AG09319 (cell line): ENCODE measurements at places on chromosomes 1 and 21.

- no peak for DNase-seq
Measured at GRCh38 chr1:182897696-182898095, 55.3 kb downstream of the SHCBP1L start.

DNA sequence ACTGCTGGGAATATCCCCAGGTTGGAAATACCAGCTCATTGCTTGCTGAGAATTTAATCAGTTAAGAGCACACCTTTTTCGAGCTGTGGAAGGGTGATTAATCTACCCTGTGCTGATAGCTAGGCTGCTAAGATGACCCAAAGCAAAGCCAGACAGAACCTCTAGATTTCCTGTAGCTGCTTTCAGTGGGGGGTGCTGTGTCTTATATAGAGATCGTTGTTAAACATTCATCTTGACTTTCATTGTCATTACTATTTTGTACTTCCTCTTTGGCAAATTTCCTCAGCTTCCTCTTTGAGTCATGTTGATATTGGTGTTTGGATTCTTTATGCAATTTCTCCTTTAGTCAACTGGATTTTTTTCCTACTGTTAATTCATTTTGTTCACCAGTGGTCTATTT, 155.3 kb downstream of the DISC1 start:
- DNase-seq: no peak

GRCh38 chr1:212587016-212587887, 21.3 kb upstream of the ATF3 start:
- DNase-seq: no peak

GRCh38 chr1:91645031-91645430, 144.4 kb downstream of the CDC7 start:
- no peak for DNase-seq

DNA sequence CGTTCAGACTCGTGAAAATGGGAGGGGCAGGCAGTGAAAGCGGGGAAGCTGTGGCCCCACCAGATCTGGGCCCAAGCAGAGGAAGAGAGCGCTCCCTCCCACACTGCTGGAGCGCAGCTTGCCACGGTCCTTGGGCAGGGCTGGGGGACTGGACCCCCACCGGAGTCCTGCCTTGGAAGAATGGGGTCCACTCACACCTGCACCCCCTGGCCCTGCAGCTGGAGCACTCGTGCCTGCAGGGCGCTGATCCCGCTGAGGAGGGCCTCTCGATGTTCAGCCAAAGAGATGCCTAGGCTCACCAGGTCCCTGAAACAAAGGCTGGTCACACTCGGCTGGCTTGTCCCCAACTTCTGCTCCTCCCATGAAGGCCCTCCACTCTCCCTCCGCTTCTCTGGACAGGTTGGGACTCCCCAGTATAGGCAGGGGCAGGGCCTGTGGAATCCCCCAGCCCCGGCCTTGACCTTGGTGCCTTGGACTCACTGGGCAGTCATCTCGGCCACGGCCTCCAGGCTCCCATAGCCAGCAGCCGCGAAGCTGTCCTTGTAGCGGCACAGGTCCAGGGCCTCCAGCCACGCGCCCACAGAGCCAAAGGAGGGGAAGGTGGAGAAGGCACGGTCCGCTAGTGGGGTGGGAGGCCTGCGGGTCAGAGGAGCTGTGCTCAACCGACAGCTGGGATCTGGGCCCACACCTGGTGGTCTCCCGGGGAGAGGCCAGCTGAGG, 26.0 kb downstream of the CDCA8 start:
- DNase-seq: no peak

DNA sequence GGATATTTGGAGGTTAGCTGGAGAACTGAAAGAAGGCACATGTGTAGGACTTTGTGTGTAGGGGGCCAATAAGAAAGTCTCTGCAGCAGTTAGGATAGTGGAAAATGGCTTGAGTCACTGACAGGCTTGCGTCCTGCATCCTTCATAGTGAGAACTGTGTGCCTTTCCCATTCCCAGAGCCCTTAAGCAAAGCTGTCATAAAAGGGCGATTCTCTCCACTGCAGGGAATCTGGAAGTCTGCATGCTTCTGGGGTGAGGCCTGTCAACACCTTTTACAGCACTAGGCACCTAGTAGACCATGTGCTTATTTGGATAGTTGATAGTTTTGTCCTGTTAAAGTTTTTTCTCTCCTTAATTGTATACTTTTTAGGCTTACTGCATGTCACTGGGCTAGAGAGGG, 39.4 kb upstream of the MACF1 start:
- DNase-seq: no peak

GRCh38 chr1:118984722-118985639, 3.2 kb downstream of the TBX15 start:
- no peak for DNase-seq

DNA sequence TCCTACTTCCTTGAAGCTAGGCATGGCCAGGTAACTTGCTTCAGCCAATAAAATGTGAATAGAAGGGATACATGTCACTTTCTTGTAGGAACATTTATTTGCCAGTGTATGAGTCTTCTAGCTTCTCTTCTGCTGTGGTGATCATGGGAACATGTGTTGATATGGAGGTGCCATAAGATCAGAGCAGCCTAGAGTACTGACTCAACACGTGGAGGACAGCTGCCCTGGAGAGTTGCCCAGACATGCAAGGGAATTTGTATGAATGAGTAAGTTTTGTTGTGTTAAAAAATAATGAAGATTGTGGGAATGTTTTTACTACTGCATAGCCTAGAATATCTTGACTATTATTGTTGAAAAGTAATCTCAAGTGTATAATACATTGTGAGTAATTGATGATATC, 502.3 kb downstream of the NUF2 start:
- peak; percentile 83 for DNase-seq

DNA sequence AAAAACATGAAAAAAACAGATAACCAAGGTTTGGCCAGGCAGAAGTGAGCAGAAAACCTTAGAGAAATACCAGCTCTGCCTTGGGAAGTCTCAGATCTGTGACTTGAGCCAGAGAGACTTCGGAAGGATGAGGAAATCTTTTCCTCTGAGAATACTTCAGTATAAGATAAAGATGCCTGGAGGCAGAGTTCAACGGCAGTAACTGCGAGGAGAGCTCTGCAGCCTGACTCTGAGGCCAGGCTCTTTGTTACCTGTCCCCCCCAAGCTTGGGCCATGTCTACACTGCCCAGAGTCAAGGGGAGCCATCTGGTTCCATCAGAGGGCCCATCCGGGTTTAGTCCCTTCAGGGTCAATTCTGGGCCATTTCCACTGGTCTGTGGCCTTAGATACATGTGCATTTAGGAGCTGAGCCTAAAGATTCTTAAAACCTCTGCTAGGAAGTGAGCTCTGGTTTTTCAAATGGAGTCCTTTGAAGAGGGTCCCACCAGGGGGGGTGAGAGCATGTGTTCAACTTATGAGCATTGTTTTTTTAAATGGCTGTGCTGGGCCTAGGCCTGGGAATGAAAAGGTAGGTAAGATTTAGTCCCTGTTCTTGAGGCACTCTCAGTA, 8.7 kb downstream of the KIRREL1 start:
- no peak for DNase-seq

GRCh38 chr1:36239941-36240637, 15.8 kb downstream of the THRAP3 start:
- no peak for DNase-seq

DNA sequence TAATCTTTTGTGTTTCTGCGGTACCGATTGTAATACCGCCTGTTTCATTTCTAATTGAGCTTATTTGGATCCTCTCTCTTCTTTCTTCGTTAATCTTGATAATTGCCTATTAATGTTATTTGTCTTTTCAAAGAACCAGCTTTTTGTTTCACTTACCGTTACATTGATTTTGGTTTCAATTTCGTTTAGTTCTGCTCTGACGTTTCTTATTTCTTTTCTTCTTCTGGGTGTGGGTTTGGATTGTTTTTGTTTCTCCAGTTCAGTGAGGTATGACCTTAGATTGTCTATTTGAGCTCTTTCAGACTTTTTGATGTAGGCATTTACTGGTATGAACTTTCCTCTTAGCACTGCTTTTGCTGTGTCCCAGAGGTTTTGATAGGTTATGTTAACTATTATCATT, 9.4 kb downstream of the OR2M2 start:
- DNase-seq: no peak

DNA sequence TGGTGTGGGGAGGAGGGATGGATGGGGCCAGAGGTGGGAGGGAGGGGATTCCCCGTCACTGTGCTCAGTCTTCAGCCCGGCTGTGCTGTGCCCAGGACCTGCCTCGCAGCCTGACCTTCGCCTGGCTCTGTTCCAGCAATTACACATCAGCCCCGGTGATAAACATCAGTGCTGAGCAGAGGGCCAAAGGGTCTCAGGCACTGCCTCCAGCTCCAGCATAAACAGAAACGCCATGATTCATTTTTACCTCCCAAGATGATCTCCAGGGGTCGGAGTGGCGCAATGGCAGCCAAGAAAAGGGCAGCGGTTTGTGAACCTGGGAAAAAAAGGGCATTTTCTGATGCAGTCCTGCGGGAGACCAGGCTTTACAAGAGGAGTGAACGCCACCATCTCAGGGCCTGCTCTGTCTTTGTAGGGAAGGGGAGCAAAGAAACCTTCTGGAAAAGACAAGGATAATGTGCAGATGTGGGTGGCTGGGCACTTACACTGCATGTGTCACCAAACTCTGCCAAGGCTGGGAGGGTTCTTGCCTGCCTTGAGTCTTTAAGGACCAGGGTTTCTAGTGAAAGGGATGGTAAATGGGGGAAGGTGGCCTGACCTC, 28.1 kb downstream of the SHISA4 start:
- peak; percentile 67 for DNase-seq

DNA sequence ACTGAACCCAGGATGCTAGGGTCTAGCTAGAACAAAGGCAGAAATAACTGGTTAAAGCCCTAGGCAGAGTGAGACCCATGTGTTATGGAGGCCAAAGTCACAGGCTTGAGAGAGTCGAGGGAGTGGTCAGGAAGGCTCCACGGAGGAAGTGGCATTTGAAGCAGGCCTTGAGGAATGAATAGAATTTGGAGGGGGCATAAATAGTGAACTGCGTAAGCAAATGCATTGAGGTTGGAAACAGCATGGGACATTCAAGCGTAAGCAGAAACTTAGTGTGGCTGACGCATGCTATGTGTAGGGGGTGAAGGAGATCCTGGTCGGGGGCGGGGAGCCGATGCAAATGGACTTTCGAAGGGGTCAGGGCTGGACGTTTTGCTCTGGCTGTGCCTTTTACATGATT, 11.5 kb downstream of the AZIN2 start:
- no peak for DNase-seq

GRCh38 chr1:30765556-30766434, 8.2 kb upstream of the LAPTM5 start:
- no peak for DNase-seq

- no peak for DNase-seq
Measured at GRCh38 chr1:25513666-25514065, 29.7 kb upstream of the LDLRAP1 start.

GRCh38 chr1:247357052-247357780, 25.5 kb upstream of the ZNF496 start:
- DNase-seq: no peak

DNA sequence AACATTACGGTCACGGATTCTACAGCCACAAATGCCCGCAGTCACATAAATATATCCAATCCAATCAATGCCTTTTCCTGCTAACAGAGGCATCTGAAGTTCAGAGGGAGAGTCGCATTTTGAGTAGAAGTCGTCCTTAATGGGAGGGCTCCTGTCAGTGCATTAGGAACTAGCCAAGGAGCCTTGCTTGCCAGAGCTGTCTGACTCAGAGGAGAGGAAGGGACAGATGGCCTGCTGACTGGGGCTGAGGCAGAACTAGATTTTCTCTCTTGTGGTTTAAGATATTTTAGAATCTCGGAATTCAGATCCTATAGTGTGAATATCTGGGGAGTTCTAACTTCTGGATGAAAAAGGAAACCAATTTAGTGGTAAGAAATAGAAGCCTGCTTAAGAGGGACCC, 10.6 kb downstream of the XKR8 start:
- DNase-seq: no peak

DNA sequence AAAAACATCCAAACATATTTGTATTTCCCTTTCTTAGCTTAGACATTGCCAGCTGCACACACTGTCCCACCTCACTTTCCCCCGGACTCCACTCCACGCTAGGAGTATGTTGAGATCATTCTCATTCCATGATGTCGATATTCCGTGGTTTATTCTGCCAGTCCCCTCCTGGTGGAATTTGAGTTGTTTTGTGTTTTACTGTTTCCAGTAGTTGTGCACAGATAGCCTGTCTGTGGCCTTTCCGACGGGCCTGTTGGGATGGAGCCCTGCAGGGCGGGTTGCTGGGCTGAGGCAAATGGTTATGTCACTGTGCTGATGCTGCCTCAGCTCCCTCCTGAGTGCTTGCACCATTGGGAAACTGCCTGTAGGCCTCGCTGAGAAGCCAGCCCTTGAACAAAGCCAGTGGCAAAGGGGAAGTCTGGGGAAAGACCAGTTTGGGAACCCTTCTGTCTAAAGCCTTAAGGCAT, 12.8 kb downstream of the TRAPPC10 start:
- DNase-seq: peak; percentile 25

DNA sequence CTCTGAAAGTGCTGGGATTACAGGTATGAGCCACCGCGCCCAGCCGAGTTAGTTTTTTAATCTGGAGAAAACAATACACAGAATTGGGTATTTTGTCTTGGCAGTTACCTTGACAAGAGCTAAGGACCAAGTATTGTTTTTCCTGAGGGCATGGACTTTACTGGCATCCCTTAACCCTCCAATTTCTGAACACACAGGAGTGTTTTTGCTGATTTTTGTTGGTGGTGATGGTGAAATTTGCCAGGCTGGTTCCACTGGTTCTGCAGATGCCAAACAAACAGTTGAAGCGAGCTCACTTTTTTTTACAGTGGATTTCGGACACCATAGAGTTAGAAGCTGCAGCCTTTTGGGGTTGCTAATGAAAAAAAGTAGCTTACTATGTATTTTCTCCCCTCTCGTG, 37.2 kb upstream of the SH3D21 start:
- DNase-seq: no peak

- no peak for DNase-seq
Measured at GRCh38 chr1:234108921-234109320, 204.4 kb downstream of the SLC35F3 start.

GRCh38 chr1:234927312-234927970, 201.2 kb downstream of the TOMM20 start:
- DNase-seq: no peak

GRCh38 chr1:32072622-32073298, at the start of gene TMEM39B:
TMEM39B (plus strand) TSS chr1:32072939; CDS start chr1:32073048, 109 bp downstream.
- peak; percentile 87 for DNase-seq

DNA sequence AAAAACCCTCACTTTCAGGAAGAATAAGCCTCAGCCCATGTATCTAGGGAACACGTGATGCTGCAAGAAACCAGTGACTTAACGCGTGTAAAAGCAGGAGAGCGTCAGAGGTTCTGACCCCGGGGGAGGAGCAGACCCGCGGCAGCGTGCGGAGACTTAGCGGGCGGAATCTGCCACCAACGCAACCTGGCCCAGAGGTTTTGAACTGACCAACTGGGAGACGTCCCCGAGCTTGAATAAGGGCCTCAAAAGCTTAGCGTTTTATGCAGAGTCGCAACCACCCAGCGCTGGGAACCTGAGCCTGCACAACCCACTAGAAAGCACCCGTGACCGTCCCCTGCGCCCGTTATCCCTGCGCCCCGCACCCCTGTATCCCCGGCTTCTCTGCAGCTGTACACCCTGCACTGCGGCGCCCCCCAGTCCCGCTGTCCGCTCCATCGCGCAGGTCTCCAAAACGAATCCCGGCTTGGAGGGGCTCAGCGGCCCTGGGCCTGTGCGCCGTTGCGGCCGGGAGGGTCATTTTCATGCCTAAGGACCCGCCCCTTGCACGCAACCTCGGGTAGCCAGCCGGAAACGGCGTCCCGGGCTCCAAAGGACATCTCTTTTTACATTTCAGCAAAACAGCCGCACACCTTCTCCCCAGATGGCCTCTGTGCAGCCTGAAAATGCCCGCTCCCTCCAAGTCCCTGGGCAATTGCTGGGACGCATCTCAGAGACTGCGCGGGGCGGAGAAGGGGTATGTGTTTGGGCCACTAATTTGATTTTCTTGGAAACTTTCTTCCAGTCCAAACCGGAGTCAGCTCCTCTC, 29.4 kb upstream of the TRIM17 start:
- DNase-seq: no peak

GRCh38 chr1:105137543-105138457, 1388.1 kb downstream of the AMY1C start:
- no peak for DNase-seq
